ENCODE measurements at places on chromosomes 12 and 14.

DNA sequence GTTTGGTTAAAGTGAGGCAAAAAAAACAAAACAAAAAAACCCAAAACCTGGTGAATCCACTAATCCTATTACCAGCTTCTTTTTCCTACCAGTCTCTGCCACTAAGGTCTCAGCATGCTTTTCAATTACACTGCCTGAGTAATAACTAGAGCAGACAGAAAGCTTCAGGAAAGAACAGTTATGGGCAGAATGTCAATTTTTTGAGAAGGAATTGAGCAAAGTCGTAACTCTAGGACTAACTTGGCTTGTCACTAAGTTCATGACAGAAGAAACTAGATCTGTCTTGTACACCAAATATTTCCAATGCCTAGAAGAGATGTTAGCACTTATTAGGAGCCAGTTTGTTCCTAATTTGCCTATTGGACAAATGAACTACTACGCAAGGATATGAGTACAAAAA lies 148.8 kb upstream of the CNOT2 start:
- no peak for DNase-seq

DNA sequence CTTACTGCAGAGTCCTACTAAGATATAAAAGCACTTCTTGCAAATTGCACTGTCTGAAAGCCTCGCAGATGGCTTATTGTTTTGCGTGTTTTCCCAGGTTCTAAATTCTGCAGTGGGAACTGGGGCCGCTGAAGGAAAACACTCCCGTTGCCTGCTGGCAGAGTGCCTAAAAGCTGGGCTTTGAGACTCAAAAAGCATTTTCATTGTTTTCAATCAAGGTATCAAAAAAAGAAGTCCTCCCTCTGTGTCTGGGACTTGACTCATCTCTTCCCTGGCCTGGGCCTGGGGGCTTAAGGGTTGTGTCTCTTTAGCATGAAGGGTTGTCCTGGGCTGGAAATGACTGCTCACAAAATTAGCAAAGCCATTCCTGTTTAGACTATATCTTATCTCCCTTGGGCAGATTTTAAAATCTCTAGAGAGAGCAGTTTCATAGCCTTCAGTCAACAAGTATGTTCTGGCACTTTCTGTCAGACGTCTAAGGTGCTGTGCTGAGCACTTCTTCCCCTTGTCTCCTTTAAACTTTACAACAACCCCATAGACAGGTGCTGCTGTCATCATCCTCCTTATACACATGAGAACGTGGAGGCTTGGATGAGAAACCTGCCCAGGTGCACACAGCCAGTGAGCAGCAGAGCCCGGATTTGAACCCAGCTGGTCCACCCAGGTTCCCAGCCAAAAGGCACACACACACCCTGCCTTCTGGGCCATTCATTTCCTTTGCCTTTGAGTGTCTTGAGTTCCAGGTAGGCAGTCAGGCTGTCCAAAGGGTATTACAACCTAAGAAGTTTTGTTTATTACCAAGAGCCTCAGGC lies 31.1 kb downstream of the ELK3 start:
- no peak for DNase-seq

DNA sequence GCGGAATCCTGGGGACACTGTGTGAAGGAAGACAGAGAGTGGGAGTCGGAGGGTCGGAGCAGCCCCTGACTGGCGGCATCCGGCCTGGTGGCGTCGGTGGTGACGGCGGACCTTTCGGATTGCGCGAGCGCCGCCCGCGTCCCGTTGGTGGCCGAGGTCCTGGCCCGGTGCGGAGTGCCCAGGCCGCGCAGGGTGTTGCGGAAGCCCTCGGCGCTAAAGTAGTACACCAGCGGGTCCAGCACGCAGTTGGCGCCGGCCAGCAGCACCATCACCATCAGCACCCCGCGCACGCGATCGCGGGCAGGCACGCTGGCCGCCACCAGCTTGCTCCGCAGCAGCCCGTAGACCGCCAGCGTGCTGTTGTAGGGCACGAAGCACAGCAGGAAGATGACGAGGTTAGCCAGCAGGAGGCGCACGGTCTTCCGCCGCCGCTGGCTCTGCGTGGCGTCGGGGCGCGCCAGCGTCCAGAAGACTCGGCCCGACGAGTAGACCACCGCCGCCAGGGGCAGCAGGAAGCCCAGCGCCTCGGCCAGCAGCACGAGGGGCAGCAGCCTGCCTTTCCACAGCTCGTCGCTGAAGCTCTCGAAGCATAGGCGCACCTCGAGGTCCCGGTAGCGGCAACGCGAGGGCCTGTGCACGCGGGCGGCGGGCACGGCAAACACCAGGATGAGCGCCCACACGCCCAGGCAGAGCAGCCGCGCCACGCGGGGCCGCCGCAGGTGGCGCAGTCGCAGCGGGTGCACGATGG lies 13.1 kb upstream of the CHD4 start:
- no peak for DNase-seq

GRCh38 chr14:68141281-68142088 lies 321.9 kb downstream of the RAD51B start:
- no peak for DNase-seq

- DNase-seq, result no peak
Observed at GRCh38 chr12:106358396-106359241, 1.1 kb downstream of the POLR3B start.

DNA sequence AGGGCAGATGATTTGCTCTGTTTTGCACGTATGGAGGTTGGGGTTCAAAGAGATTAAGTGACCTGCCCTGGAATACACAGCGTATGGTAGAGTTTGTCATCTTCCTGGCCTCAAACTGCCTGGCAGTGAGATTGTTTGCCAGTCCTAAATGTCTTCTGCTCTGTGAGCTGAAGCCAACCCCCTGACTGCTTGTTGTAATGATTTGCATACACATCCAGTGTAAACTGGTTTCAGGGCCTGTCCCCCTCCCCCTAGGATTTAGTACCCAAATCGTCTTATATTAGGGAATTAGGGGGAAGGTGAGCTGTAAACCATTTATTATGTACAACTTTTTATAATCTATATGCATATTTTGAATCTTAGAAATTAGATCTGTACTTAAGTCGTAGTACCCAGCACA lies 38.4 kb downstream of the AKAP3 start:
- no peak for DNase-seq

GRCh38 chr12:12028668-12029402 lies 41.9 kb upstream of the BCL2L14 start:
- no peak for DNase-seq

DNA sequence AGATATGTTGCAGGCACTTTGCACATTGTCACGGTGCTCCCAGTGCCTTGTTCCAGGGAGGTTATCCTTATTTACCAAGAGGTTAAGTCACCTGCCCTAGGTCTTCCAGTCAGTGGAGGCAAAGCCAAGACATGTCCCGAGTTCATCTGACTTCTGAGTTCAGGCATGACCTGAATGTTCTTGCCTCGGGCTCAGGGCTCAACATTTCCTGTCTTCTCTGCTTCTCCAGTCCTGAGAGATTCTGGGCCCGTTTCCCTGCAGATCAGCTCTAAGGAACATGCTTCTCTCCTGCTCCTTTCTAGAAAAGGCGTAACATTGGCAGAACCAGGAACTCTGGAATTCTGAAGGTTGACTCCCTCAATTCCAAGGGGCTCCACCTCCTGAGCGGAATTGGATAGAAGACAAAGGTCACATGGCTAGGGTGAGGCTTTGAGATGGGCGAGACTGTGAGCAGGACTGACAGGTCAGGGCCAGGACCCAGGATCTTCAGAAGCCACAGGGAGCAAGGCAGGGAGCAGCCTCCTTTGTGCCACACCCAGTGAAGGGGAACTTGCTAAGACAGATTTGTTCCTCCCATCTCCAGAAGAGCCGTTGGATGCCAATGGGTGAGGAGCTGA lies 19.9 kb downstream of the BDKRB2 start:
- no peak for DNase-seq

DNA sequence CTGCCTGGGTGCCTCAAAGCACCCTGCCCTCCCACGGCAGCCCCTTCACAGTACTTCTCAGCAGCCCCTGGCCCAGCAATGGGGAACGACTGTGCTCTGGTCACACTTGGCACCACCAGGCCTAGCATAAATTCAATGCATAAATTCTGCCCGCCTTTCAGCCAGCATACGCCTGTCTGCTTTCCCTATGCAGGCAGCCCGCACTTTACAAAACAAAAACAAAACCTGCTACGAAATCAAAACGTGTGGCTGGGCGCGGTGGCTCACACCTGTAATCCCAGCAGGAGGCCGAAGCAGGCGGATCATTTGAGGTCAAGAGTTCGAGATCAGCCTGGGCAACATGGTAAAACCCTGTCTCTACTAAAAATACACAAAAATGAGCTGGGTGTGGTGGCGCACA lies 33.5 kb downstream of the SNRNP35 start:
- DNase-seq, result no peak

GRCh38 chr12:28550757-28551704 lies 360.8 kb downstream of the CCDC91 start:
- DNase-seq, result no peak

GRCh38 chr14:22268875-22269274 lies 320.1 kb downstream of the DAD1 start:
- no peak for DNase-seq

DNA sequence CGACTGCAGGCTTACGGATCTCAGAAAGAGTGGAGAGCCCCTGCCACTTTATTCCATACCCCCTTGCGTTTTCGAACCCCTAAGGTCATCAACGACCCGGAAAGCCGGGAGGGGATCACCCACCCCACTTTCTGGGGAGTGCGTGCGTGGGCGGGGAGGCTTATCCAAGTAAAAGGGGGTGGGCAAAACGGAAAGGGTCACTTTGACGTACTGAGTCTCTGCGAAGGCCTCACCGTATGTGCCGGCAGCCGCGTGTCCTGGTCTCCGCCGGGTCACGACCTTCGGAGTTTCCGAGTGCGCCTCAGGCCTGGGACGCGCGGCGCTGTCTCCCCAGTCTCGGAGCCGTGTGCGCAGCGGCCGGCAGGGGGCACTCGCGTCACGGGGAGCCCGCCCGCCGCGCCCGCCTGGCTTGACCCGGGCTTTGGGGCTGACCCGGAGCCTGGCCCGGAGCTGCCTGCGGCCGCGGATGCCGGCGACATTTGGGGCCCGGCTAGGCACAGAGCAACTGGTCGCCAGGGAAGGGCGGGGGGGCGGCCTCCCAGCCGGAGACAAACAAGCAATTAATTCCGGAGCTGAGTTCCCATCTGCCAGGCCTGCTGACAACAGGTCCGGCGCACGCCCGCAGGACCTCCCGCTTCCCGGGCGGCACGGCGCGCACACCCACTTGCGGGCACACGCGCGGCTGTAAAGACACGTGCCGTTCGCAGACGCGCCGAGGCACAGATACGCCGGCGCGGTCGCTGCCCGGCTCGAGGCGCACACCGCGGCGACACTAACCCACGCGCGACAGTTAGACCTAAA lies 890 bp upstream of the KIF26A start:
- DNase-seq, result no peak

DNA sequence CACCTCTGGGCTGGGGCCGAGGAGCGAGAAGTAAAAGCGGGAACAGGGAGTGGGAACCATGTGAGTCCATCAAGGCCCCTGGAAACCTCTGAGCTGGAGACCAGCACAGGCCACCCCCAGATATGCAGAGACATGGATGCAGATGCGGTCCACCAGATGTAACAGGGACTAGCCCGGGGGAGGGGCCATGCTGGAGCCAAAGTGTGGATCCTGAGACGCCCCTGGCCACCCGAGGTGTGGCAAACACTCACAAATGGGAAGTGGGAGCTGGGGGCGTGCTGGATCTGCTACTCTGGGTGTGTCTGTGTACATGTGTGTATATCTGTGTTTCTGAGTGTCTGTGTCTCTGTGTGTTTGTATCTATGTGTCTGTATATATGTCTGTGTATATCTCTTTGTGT lies 12.8 kb downstream of the MYL2 start:
- no peak for DNase-seq

- no peak for DNase-seq
Observed at GRCh38 chr12:42483521-42483790, 106.1 kb downstream of the PRICKLE1 start.

DNA sequence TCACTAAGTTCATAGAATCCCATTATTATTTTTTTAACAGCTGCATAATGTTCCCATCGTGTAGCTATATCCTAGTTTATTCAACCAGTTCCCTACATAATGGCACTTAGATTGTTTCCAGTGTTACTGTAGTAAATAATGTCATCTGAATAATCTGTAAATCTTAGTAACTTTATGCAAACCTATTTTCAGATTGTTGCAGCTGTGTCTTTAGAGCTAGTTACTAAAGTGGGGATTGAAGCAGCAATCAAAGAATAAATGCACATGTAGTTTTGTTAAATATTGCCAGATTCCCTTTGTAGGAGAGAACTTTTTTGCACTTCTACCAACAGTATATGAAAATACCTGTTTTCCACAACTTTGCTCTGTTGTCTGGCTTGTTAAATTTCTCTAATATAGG lies 13.1 kb downstream of the ARID2 start:
- no peak for DNase-seq

Data from activated CD8-positive, alpha-beta memory T cell treated with anti-CD3 and anti-CD28 coated beads for 1 hour (primary cell).